ENCODE measurements at places on chromosomes 3 and 15.

- DNase-seq: peak; percentile 3
Measured at GRCh38 chr15:35827141-35827540, 281.2 kb upstream of the DPH6 start.

DNA sequence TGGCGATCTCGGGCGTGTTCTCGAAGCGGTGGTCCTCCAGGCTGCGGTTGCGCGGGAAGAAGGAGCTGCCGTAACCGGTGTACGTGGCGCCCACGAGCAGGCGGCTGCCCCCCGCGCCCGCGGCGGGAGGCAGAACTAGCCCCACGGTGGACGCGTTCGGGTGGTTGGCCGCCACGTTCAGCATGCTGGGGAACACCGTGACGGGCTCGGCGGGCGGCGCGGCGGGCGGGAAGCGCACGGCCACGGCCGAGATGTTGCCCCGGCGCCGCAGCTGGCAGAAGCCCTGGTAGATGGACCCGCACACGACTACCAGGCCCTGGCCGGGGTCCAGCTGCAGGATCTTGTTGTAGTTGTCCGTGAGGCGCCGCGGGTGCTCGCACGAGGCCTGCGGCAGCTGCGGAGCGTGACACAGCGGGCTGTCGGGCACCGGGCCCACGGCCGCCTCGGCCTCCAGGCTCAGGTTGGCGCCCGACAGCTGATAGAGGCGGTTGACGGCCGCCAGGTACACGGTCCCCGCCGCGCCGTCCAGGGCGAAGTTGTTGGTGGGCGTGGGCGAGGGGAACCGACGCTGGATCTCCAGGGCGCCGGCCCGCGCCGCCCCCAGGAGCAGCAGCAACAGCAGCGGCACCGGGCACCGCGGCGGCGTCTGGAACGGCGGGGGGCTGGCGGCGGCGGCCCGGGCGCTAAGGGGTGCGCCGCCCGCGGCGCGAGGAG, 397 bp downstream of the PLXND1 start:
- no peak for DNase-seq

GRCh38 chr3:18987070-18987469, 161.2 kb upstream of the KCNH8 start:
- DNase-seq: no peak

GRCh38 chr15:85692873-85693272, 101.9 kb downstream of the KLHL25 start:
- no peak for DNase-seq

DNA sequence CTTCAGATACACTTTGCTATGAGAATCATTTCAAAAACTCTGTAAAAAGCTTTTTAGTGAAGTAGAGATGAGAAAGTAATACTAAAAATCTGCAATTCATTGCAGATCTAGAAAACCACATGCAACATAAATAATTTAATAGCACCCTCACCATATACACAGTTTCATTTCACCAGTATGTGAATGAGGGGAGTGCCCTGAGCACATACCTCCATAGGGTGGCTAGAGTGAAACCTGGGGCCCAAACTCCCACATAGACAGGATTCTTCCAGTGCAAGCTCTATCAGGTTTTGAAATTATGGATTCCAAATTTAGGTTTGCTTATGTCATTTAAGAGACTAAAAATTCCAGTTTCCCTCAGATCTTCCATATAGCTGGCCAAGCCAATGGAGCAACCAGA, 973.4 kb upstream of the CFAP20DC start:
- DNase-seq: no peak

DNA sequence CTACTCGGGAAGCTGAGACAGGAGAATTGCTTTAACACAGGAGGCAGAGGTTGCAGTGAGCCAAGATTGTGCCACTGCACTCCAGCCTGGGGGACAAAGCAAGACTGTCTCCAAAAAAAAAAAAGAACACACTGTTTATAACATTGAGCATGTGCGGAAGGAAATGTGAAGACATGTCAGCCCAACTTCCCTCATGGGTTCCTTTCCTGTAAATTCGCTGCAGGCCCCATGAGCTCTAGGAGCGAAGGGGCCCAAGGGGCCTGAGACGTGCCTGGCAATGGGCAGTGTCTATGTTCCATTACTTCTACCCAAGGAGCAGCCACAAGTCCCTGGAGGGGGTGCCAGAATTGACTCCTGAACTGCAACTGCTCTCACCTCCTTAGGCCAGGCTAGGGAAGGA, 3.2 kb downstream of the PFKFB4 start:
- no peak for DNase-seq

- DNase-seq: no peak
Measured at GRCh38 chr3:126312341-126312740, 44.9 kb downstream of the KLF15 start.

DNA sequence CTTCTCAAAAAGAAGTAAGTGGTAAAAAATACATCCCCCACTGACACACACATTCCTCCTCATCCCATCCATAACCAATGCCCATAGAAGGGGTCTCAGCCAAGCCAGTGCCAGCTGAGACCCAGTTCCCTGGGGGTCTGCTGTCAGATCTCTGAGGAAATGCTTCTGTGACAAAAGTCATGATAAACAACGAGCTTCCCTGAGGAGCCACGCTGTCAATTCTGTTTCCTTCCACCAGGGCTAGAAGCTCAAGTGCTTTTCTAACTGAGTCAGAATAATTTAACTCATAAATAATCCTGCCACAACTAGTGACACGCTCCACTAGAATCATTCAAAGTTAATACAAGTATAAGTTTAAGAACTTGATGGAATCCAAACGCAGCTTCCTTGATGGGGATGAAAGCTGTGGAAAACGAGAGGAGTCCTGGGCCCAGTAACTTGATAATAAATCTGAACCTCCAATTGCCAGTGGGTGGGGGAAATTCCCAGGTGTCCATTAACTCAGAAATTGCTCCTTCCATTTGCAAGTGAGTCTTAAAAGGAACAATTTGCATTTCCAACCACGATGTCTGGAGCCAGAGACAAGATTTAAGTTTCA, 348.7 kb upstream of the LMCD1 start:
- no peak for DNase-seq

DNA sequence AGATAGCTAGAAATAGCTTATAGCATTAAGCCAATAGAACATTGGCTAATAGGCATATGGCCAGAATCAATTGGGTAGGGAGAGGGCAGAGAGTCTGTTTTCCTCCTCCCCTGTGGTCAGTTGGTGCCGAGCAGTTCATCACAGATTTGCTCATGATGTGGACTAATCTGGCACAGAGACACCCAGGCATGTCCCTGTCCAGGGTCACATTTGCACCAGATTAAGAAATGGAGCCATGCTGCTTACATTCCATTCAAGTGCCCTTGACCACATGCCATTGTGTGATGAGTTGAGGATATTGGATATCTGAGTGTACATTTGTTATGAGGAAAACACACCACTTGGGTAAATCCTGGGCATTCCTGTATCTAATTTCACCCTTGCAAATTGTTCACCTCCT, 53.4 kb downstream of the USP13 start:
- no peak for DNase-seq

- DNase-seq: no peak
Measured at GRCh38 chr15:63274427-63274826, 3.0 kb upstream of the APH1B start.

DNA sequence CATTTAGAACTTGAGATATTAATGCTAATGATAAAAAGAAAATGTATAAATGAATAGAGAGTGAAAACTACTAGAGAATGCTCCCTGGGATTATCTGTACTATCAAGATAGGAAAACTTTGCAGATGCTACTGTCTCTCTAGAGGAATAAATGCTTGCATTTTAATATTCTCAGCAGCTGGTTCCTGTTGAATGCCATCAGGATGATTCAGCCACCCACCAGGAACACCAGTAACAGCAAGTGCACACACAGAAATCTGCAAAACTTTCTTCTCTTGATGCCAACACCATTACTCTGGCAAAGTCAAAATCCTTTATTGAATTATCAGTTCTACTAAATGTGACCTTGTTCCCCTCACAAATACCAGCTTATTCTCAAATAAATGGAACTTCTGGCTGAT, 148.4 kb downstream of the TIGIT start:
- DNase-seq: no peak

DNA sequence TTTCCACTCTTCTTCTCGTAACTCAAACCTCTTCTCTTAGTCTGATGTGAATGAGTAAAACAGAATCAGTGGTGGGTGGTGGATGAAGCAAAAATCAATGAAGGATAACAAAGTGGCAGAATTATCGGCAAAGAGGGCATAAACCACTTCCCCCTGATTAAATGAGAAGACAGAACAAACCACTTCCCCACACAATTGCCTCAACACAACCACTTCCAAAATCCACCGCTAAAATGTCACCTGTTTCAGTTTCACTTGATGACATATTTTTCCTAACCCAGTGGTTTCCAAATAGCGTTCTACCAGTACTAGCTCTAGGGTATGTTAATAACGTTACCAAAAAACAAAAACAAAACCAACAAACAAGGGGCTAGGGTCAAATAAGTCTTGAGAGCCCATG, 478.7 kb upstream of the WNT5A start:
- DNase-seq: no peak

DNA sequence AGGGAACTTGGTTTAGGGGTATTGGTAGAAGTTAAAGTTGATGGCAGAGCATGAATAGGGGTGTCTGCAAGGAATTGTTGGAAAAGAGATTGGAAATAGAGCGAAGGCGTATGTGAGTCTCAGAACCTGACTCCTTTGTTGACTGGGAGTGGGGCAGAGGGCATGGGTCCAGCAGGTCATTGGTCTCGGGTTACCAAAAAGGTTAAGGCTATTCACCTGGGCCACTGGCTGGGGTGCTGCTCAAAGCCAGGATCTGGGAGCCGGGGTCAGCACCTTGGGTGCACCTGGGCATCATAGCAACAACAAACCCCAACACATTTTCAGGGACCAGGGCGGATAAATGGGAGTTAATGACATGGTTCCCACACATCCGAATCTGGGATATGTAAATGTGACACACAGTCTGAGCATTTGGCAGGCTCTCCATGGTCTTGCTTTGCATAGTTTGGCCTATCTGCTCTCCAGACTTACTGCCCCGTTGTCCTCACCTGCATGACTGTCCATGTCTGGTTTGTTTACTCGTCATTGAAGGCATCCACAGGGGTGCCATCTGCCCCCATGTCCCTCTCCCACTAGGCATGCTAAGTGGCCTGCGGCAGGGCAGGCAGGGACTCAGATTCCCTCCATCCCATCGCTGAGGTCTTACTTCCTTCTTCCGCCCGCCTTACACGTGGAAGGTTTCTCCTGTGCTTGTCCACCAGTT, 10.1 kb downstream of the KLF13 start:
- no peak for DNase-seq

- peak; percentile 2 for DNase-seq
Measured at GRCh38 chr3:21330293-21330692, 420.7 kb downstream of the ZNF385D start.

- DNase-seq: no peak
Measured at GRCh38 chr3:39524107-39524506, 56.6 kb downstream of the MOBP start.

Data from HTR-8/SVneo (cell line).